ENCODE measurements at places on chromosomes 4 and X. TPM values are rescaled to one million over a fixed set of nuclear protein-coding genes. Genes with fewer than 3 reads are reported as not detected.

SPOCK3 gene
- total RNA-seq: 0.08 TPM

TRIM60 gene
- not detected for total RNA-seq

ATP1B4 gene
- total RNA-seq: not detected

MSMO1 gene
- 445 TPM for total RNA-seq

DRP2 gene
- total RNA-seq: 0.11 TPM

DMP1 gene
- not detected for total RNA-seq

MGARP gene
- total RNA-seq: 0.08 TPM

BANK1 gene
- total RNA-seq: 0.16 TPM

AP1AR gene
- total RNA-seq: 21.1 TPM

OCIAD1 gene
- 102 TPM for total RNA-seq

STOX2 gene
- 0.08 TPM for total RNA-seq

OTUD6A gene
- total RNA-seq: not detected

XAGE1A gene
- not detected for total RNA-seq

CD38 gene
- not detected for total RNA-seq

C1QTNF7 gene
- not detected for total RNA-seq

MAGEB2 gene
- total RNA-seq: not detected

GLOD5 gene
- not detected for total RNA-seq

RPL34 gene
- 1,147 TPM for total RNA-seq

EPGN gene
- 75.9 TPM for total RNA-seq

ADH5 gene
- total RNA-seq: 153 TPM

TEX13D gene
- total RNA-seq: not detected

HSFX3 gene
- total RNA-seq: not detected

USP17L28 gene
- total RNA-seq: not detected

SLC26A1 gene
- not detected for total RNA-seq

LEF1 gene
- 3.3 TPM for total RNA-seq

MAGEA4 gene
- not detected for total RNA-seq

GNPDA2 gene
- total RNA-seq: 15.5 TPM

SERPINA7 gene
- not detected for total RNA-seq

RHOXF2 gene
- not detected for total RNA-seq

NAA11 gene
- not detected for total RNA-seq

FAM53A gene
- total RNA-seq: 7.7 TPM

GEMIN8 gene
- 10.4 TPM for total RNA-seq

VEGFD gene
- total RNA-seq: not detected

OCIAD2 gene
- 201 TPM for total RNA-seq

TMEM271 gene
- not detected for total RNA-seq

FATE1 gene
- not detected for total RNA-seq

DCLK2 gene
- not detected for total RNA-seq

RNF212 gene
- 1.2 TPM for total RNA-seq

EDNRA gene
- 9.0 TPM for total RNA-seq

CABS1 gene
- total RNA-seq: not detected

GC gene
- total RNA-seq: not detected

SLC2A9 gene
- 59.2 TPM for total RNA-seq

EREG gene
- 77.0 TPM for total RNA-seq

SOX3 gene
- total RNA-seq: not detected

MAP7D2 gene
- 0.62 TPM for total RNA-seq

TMSB15A gene
- total RNA-seq: not detected

HPGD gene
- total RNA-seq: not detected
